Activated CD4-positive, alpha-beta T cell treated with anti-CD3 and anti-CD28 coated beads, Interleukin-2, amount 50 U/mL, for 4 hours (primary cell): ENCODE measurements at places on chromosomes 5 and 9.

- DNase-seq, result no peak
Measured at GRCh38 chr5:1108023-1108864, 3.6 kb downstream of the SLC12A7 start.

- peak; percentile 18 for DNase-seq
Measured at GRCh38 chr5:88833371-88834130, 49.4 kb downstream of the MEF2C start.

- no peak for DNase-seq
Measured at GRCh38 chr5:126301056-126301455, 122.2 kb upstream of the GRAMD2B start.

- DNase-seq, result no peak
Measured at GRCh38 chr5:68479524-68479923, 264.0 kb downstream of the PIK3R1 start.

- no peak for DNase-seq
Measured at GRCh38 chr5:157189223-157189622, 8.6 kb downstream of the ITK start.

GRCh38 chr9:107039542-107039941 is 176.6 kb downstream of the ZNF462 start:
- DNase-seq, result no peak
